SK-N-DZ (cell line): ENCODE measurements at places on chromosomes 7 and 10.

DNA sequence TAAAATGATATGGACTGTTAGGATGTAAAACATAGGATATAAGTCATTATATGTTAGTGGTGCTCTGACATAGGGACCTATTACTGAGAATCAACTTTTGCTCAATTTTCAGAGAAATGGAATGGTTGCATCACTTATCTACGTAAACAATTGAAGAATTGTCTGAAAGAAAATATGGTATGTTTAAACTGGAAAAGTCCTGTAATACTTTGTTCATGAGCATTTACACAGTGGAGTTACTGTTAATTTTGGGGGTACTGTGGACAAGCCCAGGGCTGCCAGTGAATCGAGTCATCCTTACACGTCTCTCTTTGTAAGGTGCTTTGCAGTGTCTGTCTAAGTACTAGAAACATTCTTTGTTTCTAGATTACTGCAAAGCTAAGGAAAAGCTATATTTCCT is 152.0 kb downstream of the ZNF22 start:
- DNase-seq = no peak

DNA sequence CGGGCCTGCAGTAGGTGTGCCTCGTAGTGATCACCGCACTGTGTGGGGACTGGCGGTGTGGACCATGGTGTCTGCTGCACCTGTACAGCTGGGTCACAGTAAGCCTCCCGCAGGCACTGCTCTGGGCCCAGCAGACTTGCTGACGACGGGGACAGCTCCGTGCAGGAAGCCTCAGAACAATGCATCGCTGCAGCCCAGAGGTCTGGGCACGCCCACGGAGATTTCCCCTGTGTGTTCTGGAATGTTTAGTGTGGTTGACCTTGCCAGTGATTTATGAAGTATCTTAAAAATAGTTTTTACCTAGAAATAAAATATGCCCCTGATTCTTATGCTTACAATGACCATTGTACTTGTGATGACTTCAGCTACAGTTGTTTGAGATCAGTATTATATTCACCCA is 59.1 kb upstream of the ZNF32 start:
- DNase-seq = no peak

DNA sequence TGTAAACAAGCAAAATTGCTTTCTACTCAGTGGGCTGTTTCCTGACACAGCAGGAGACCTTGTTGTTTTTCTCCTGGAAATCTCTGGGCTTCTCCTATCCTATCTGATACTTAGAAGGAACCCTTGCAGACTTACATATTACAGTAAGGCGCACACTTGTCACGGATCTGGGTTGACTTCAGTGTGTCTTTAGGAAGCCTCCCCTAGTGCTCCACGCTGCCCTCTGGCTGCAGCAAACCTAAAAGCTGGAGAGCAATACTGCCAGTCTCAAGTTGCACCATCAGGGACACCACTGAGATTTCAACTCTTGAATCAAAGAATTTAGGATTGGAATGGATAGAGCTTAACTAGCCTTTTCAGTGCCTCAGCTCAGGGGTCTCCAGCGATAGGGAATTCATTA is 495.3 kb downstream of the LRMDA start:
- DNase-seq = no peak

- DNase-seq = no peak
Observed at GRCh38 chr7:30736291-30736690, 15.6 kb upstream of the INMT start.

- no peak for DNase-seq
Observed at GRCh38 chr10:70267161-70267933, 16.5 kb downstream of the NPFFR1 start.

DNA sequence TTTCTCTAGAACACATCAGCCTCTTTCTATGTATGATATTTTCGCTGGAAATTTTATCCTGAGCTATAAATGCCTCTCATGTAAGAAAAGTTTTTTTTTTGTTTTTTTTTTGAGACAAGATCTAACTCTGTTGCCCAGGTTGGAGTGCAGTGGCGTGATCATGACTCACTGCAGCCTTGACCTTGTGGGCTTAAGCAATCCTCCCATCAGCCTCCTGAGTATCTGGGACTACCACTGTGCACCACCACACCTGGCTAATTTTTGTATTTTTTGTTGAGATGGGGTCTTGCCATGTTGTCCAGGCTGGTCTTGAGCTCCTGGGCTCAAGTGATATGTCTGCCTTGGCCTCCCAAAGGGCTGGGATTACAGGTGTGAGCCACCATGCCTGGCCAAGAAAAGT is 80.4 kb downstream of the ADK start:
- DNase-seq = no peak

- no peak for DNase-seq
Observed at GRCh38 chr7:132653366-132653930, 77.2 kb upstream of the PLXNA4 start.

GRCh38 chr7:51013218-51013786 is 230.6 kb upstream of the GRB10 start:
- DNase-seq = no peak

DNA sequence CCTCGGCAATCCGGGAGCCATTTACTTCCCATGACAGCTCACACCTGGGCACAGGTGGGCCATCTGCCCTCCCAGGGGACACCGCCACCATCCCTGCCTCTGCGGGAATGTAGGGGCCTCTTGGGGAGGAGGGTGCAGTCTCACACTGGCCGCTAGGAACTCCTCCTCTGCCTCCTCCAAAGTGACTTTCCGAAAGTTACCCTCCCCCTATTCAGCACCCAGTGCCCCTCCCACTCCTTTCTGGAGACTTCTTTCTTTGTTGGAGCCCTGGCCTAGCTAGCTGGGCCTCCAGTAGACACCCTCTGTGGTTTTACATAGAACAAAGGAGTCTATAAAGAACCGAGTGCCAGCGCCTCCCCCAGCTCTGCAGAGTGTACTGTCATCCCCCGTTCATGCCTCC is 45.8 kb upstream of the MNX1 start:
- no peak for DNase-seq

GRCh38 chr10:82041018-82041417 is 166.0 kb downstream of the NRG3 start:
- DNase-seq = no peak

GRCh38 chr10:1154531-1155295 is 98.5 kb downstream of the WDR37 start:
- DNase-seq = no peak

DNA sequence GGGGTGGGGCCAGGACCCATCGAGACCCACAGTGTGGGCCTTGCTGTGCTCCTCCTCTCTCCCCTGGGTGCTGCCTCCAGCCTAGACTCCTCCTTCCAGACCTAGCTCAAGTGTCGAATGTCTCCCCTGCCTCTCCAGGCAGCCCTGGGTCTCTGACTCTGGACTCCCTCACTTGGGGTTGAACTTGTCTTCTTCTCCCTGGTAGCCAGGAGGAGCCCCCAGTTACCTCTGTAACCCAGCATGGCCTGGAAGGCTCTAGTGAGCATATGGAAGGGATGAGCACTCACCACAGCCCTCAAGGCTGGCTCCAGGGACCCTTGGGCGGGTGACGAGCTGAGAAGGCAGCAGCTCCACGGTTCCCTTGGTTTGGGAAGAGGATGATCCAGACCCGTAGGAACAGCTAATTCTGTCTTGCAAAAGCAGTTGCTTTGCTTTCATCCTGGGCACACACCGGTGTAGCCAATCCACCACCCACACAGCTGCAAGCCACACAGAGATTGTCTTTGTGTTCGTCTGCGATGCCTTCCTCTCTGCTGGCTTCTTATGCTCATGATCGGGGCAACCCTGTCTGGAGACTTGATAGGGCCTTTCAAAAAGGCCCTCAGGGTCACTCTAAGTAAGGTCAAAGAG is 52.3 kb upstream of the ANTXRL start:
- no peak for DNase-seq

- peak; percentile 57 for DNase-seq
Observed at GRCh38 chr10:97463363-97464132, 17.6 kb downstream of the ZDHHC16 start.

- no peak for DNase-seq
Observed at GRCh38 chr7:125526092-125526491, 596.5 kb upstream of the POT1 start.

DNA sequence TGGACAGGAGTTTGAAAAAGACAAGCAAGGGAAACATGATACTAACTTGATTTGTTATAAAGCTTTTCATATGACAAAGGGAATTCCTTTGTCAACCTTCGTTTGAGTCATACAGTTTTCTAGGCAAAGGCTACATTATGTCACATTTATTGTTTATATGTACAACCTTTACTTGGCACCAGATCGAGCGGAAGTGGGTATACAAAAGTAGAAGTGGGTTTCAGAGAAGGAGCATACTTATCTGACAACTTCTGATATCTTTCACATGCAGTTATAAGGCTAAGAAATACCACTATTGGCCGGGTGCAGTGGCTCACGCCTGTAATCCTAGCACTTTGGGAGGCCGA is 11.0 kb downstream of the STMP1 start:
- DNase-seq = no peak

DNA sequence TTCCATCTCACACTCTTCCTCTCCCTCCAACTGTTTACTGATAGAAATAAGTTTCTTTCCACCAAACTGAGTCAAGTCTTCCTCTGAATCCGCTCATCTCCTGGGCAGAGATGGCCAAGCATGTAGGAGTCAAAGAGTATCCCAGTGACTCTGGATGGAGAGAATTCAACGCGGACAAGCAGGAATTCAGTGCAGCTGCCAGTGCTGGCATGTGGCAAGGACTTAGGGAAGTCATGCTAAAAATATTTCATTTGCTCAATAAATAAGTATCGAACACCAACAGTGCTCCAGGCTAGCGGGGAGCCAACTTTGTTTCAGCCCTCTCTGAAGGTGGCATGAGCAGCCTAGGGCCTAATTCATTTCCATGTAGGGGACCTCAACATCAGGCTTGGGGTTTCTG is 351.6 kb upstream of the ZMIZ1 start:
- DNase-seq = no peak

- no peak for DNase-seq
Observed at GRCh38 chr10:125979976-125980375, 83.6 kb downstream of the FANK1 start.

GRCh38 chr7:70006261-70006920 is 408.1 kb downstream of the AUTS2 start:
- peak; percentile 79 for DNase-seq

- no peak for DNase-seq
Observed at GRCh38 chr7:134174795-134175261, 47.7 kb downstream of the LRGUK start.

- DNase-seq = no peak
Observed at GRCh38 chr10:67903581-67903980, 19.1 kb downstream of the SIRT1 start.

GRCh38 chr7:22667562-22668239 is 59.3 kb upstream of the IL6 start:
- no peak for DNase-seq

DNA sequence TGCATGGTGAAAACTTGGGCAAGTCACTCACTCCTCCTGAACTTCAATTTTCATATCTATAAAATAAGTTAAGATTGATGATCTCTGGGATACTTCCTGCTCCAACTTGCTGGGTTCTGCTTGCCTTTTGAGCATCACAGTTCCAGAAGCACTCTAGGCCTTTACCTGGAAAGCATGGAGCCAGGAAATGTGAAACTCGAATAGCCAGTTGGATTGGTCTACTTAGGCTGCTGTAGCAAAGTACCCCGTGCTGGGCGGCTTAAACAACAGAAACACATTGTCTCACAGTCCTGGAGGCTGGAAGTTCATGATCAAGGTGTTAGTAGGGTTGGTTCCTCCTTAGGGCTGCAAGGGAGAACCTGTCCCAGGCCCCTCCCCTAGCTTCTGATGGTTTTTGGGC is 64.5 kb downstream of the NAMPT start:
- DNase-seq = no peak

DNA sequence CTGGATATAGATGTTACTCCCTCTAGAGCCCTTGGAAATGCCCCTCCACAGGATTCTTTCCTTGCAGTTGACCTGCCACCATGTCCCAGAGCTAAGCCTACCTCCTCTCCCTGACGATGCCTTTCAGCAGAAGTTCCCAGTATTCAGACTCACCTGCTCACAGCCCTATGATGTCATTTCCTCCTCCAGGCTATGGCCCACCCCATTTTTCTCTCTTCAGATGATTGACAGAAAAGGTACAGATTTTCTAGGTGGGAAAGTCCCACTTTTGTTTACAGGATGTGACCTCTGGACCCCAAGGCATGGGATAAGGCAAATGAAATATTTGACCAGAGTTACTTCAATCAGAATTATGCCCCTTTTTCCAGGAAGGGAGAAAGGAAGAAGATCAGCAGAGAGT is 280.2 kb upstream of the PHYHIPL start:
- DNase-seq = no peak

GRCh38 chr7:27152816-27153442 is 546 bp upstream of the HOXA3 start:
- no peak for DNase-seq

DNA sequence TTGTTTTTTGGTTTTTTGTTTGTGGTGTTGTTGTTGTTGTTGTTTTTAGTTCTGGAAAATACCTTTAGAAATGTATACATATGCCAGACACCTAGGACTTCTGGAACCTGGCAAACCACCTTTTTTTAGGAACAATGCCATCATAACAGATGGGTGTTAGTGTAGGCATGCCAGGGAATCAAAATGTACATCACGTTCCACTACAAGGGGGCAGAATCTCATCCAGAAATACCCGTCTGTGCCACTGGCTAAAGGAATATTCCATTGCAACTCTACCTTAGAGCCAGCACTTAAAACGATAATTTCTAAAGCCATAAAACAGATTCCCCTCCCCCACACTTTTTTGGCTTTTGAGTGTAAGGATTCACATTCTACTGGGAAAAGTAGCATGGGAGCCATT is 239.8 kb downstream of the ETV1 start:
- DNase-seq = no peak

GRCh38 chr7:4279216-4279615 is 402.9 kb upstream of the FOXK1 start:
- no peak for DNase-seq

DNA sequence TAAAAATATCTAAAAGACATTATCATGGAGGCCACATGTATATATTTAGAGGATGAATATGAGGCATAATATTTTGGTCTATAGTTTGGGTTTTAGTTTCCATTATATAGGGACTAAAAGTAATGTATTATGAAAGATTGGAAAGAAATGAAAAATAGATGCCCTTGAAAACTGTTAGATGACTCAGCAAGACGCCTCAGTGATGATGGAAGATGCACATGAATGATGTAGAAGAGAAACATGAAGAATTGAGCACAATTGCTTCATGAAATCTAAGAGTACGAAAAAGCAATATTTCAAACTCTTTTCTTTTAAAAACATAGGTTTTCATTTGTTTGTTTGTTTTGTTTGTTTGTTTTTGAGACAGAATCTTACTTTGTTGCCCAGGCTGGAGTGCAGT is 89.8 kb downstream of the ARL4A start:
- DNase-seq = no peak

GRCh38 chr7:131145770-131146169 is 181.9 kb upstream of the MKLN1 start:
- no peak for DNase-seq
